NCI-H2029 (cell line): ENCODE measurements at places on chromosomes 12 and 14.

GRCh38 chr12:48988030-48988649 is 10.0 kb downstream of the WNT1 start:
- no peak for DNase-seq

GRCh38 chr14:98940693-98941437 is 331.1 kb downstream of the BCL11B start:
- no peak for DNase-seq

- no peak for DNase-seq
Observed at GRCh38 chr12:97368462-97369163, 94.0 kb upstream of the RMST start.

DNA sequence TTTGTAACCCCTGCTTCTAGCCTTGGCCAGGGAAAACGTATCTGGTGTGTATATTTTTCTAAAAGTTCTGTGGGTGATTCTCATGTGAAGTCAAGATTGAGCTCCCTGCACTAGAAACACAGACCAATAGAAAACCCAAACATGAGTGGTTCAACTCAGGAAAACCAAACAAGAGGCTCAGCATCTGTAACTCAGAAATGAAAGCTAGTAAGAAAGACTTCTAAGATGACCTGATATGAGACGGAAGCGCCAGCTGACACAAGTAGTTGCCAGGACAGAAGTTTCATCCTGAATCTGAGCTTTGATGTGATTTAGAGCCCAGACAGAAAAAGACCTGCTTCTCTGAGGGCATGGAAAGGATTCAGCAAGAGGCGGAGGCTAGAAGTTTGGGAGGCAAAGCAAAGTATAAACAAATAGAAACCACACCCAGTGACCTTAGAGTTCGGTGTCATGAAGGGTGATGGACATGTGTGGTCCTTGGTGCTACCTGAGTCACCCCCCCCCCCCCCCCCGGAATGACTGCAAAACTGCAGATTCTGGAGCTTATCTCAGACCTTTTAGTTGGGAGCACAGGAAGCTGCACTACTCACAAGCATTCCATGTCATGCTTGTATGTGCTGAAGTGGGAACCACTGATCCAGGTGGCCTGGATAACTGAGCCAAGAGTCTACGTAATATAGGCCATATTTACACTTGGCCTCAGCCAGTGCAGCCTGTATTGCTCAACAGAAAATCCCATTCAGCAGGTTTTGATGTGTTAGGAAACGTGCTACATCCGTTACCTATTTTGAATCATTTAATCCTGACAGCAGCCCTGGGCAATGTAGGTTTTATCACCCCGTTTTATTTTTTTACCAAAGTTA is 191.3 kb downstream of the ANO6 start:
- DNase-seq: peak; percentile 63

GRCh38 chr12:99019798-99020197 is 374.7 kb downstream of the APAF1 start:
- no peak for DNase-seq

DNA sequence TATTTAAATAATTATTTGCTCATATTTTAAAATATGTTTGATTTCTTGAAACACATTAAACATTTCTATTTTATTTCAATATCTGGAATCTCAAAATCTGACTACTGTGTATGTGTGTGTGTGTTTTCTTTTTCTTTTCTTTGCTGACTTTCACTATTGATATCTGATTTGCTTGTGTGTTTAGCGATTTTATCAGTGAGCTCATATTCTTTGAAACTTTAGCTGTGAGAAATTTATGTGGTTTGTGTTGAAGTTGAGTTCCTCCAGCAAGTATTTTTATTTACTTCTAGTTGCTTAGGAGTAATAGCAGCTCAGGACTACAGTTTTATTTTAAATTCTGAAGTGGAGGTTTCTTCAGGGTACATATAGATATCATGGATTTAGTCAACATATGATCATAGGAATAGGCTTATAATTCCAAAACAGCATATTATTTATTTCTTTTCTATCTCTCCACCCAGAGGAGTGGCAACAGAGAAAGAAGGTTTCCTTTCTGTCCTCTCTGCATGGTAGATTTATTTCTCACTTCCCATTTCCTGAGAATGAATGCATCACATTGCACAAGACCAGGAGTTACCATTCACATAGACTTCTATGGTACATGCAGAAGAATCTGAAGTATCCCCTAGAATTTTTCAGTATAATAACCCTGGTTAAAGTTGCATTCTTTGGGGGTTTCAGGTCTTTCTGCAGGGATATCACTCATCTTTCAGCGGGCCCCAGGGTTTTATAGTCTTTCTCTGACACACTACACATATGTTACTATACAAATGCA is 60.5 kb downstream of the PTPRQ start:
- DNase-seq: no peak

DNA sequence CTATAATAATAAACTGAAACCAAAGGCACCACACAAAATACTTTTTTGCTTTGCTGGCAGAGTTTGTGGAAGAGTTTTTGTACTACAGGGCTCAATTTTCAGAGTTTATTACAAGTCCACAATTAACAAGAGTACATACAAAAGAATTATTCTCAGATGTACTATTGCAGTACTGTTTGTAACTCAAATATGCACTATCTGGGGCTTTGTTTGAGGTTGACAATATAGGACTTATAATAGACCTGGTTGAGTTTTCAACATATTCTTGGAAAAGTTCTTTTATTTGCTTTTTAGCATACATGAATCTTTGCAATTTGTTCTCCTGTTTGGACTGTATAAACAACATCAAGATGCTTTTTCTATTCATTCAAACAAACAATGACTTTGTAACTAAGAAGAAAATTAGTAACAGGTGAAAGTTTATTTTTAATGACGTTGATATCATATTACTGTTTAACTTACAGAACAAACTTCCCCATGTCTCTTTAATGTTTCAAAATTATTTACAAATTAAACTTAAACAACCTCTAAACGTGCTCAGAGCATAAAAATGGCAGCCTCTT is 407.4 kb upstream of the PRICKLE1 start:
- no peak for DNase-seq

DNA sequence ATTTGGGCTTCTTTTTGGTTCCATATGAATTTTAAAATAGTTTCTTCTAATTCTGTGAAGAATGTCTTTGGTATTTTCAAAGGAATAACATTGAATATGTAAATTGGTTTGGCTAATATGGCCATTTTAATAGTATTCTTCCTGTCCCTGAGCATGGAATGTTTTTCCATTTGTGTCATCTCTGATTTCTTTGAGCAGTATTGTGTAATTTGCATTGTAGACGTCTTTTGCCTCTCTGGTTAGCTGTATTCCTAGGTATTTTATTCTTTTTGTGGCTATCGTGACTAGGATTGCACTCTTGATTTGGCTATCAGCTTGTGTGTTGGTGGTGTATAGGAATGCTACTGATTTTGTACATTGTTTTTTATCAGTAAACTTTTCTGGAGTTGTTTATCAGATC is 601.9 kb downstream of the SNAPC1 start:
- DNase-seq: no peak

- no peak for DNase-seq
Observed at GRCh38 chr12:65529771-65530435, 251.4 kb downstream of the MSRB3 start.

GRCh38 chr12:14283489-14284144 is 81.9 kb upstream of the ATF7IP start:
- peak; percentile 75 for DNase-seq

- no peak for DNase-seq
Observed at GRCh38 chr14:92792885-92793284, 1.2 kb upstream of the GOLGA5 start.

DNA sequence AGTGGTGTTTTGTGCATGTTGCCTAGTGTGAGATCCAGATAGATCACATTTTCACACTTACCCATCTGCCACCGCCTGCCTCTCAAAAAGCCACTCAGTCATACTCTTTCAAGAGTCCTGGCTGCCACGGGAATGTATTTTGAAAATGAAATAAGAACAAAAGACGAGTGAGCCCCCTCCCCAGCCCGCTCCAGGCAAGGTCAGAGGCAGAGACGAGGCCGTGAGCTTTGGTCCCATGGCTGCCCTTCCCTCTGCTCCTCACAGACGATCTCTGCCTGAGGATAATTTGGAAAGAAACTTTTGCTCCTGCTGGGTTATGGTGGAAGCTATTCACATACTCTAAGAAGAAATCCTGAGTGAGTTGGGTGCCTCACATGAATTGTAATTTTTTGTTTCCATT is 924.3 kb downstream of the BCL11B start:
- DNase-seq: no peak

GRCh38 chr14:34465069-34465859 is 3.2 kb upstream of the SPTSSA start:
- DNase-seq: peak; percentile 95

DNA sequence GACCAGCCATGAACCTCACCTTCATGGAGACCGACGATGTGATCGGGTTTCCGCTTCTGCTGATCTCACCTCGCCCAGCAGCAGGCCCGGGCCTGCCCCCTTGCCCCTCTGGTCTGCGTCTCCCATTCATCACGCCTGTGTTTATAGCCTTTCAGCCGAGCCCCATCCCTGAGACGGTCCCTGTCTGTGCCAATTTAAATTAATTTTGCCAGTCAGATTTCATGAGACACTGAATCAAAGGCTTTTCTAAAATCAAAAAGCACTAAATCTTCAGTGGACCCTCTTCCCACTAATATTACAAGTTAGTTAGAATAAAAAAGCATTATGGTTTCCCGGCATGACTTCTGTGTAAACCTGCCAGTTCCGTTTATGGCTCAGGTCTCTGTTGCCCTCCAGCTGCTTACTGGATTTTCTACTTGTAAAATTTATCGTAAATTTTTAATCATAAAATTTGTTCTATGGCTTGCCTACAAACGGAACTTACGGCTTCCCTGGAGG is 155.9 kb downstream of the ESRRB start:
- no peak for DNase-seq

GRCh38 chr12:12350868-12351463 is 924 bp upstream of the MANSC1 start:
- DNase-seq: no peak

DNA sequence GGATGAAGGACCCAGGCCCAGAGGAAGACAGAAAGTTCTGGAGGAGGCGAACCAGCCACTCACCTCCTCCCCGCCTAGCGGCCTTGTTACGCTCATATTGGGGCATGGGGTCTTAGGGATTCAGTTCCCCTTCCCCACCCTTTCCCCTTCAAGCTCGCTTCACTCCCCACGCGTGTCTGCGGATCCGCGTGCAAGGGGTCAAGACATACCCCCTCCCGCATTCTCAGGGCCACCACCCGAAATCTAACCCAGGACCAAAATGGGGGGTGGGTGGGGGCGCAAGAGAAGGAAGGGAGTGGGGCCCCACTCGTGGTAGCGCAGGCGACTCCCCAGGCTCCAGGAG is 584 bp upstream of the RFX4 start:
- DNase-seq: no peak

DNA sequence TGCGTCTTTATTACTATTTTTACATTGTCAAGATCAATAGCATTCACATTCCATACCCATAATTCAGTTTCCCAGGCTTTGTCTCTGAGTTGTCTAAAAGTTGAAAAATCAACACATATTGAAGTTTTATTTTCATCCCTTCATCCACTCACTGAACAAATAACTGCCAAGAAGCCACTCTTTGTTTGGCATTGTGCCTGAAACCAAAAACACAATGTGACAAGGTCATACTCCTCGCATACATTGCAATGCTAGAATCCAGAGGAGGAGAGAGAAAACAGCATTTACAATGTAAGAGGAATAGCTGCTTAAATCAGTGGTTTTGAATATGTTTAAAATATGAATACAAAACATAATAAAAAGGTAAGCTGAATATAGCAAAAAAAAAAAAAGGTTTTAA is 71.8 kb downstream of the CCDC60 start:
- peak; percentile 10 for DNase-seq
